Cardiac fibroblast (primary cell): ENCODE measurements at places on chromosomes 3 and 15.

DNA sequence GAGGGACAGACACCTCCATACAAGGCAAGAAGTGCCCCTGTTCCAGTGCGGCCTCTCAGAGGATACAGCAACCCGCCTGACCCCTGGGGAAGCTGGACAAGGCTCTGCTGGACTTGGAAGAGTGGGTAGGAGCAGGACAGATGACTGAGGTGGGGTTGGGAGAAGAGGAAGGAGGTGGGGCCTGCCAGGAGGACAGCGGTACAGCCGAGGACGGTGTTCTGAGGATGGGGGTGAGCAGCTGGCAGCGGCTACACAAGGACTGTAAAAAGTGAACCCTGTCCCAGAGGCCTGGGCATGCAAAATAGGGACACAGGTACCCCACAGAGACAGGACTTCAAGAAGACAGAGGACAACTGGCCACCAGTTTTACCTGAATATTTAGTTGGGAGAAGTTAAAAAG, 23.5 kb upstream of the ELP6 start:
- no peak for DNase-seq

DNA sequence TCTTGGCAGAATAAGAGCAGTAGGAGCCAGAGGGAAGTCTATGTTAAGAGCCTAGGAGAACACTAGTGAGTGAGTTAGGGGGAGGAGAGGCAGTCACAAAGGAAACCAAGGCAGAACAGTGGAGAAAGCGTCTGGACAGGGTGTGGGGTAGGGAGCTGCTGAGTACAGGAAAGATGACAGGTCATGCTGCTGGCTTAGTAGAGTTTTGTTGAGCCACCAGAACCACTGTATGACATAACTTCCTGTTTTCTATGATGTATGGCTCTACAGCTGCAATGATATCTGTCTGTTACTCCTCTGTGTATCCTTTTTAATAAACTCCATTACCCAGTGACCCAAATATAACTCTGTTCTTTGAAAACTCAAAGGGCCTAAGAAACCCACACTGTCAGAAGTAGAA, 10.6 kb upstream of the STT3B start:
- DNase-seq: no peak

DNA sequence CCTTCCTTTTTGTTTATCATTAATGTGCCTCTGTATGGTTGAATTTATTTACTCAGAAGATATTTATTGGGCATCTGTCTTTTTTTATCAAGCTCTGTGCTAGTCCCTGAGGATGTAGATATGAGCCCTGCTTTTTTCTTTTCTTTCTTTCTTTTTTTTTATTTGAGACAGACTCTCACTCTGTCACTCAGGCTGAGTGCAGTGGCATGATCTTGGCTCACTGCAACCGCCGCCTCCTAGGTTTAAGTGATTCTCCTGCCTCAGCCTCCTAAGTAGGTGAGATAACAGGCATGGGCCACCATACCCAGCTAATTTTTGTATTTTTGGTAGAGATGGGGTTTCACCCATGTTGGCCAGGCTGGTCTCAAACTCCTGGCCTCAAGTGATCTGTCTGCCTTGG, 58.5 kb downstream of the MBNL1 start:
- no peak for DNase-seq

GRCh38 chr3:123448536-123449101, at the start of gene ADCY5:
ADCY5 (minus strand) TSS chr3:123449090; CDS start chr3:123448545, 545 bp downstream.
- no peak for DNase-seq

DNA sequence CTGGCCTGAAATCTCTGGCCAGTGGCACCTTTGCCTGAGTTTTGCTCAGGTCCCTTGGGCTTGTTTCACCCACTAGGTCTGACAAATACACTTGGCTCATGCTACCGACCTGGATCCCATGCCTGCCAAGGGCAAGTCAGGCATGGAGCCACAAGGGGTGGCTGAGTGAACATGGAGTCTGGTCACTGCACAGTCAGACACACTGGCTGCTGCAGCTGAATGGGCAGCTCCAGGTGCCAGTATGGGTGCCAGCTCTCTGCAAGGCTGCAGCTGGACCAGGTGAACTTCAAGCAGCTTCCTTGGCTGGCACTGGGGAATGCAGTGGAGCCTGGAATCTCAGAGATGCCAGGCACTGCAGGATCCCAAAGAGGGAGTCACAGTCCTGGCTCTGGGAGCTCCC, 170.3 kb downstream of the NECTIN3 start:
- no peak for DNase-seq

DNA sequence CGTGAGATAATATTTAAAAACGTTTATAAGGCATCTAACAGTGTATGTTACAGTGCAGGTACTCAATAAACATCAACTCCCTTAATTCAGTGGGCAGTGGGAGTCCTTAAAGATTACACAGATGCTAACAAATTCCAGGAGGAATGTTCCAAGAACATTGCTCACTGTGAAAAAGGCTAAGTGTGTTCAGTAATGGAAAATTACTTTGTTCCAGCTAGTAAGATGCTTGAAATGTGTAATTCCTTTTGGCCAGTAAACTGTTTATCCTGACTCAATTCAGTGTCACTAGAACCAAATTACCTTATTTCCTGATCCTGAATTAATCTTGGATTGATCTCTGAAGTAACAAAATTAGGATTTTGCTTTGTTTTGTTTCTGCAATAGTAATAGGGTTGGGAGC, 54.2 kb upstream of the SEMA6D start:
- no peak for DNase-seq

DNA sequence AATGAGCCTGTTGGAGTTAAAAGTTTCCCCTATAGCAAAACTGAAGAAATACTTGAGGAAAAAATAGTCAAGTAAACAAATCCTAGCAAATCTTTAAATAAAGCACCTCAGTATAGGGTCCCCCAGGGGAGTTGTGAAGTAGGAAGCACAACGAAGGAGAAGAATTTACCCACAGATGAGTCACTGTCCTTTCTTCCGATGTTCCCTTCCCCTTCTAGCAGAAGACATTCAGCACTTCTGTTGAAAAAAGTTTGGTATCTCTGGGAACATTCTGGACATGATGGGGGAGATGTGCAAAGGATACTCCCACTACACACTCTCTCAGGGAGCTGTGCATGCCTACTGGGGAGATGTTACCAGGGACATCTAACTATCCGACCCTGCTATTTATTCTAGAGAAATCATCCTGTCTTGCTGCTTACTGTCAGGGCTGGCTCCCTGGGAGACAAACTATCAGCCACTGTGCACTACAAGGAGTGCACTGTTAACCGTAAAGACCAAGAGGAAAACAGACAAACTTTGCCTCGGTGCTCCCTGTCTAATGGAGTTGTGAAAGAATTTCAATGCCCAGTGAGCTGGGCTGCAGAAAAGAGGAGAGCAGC, 93.8 kb downstream of the RFTN1 start:
- peak; percentile 50 for DNase-seq

GRCh38 chr3:101807888-101808287, 28.9 kb downstream of the NXPE3 start:
- DNase-seq: no peak

GRCh38 chr15:60840703-60841411, 361.9 kb upstream of the ICE2 start:
- DNase-seq: no peak

- peak; percentile 97 for DNase-seq
Observed at GRCh38 chr3:78919021-78919755, 848.6 kb downstream of the ROBO1 start.

DNA sequence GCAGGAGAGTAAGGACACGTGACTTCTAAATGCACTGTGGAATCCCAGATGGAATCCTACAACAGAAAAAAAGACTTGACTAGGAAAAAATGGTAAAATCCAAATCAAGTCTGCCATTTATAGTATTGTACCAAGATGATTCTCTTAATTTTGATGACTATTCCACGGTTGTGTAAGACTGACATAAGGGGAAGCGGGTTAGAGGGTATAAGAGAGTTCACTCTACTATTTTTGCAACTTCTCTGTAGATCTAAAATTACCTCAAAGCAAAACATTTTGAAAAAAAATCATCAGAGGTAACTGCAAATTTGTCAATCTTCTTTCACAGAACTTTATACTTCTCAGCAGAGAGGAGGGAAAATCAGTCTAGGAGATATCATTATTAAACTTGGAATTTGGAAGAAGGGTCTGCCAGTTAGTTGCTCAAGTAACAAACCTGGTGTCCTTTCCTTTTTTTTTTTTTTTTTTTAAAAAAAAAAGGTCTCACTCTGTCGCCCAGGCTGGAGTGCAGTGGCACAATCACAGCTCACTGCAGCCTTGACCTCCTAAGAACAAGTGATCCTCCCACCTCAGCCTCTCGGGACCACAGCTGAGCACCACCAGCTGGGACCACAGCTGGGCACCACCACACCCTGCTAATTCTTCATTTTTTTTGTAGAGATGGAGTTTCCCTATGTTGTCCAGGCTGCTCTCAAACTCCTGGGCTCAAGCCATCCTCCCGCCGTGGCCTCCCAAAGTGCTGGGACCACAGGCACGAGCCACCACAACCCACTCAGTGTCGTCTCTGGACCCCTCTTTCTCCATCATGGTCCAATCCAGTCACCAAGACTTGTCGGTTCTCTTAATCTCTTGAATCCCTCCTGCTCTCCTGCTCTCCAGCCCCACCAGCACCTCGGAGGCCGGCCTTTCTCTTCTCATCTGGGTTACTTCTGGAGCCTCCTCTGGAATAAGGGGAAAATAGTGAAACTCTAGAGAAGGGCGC, 14.9 kb upstream of the HES1 start:
- no peak for DNase-seq

DNA sequence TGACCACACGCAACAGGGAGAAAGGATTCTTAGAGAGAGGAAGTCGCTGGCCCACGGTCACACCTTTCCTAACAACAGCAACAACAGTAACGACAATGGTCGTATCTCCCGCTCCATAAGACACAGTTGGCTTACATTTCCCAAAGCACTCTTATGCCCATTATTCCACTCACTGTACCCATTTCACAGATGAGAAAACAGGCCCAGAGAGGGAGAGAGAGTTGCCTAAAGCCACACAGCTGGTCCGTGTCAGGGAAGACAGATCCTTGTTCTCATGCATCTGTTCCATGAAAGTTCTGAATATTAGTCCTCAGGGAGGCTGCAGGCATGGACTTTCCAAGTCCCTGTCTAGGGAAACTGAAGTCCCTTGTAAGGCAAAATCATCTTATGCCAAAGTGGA, 42.0 kb upstream of the ATP2B2 start:
- DNase-seq: no peak

- DNase-seq: no peak
Observed at GRCh38 chr3:23067116-23067515, 136.0 kb upstream of the UBE2E2 start.

DNA sequence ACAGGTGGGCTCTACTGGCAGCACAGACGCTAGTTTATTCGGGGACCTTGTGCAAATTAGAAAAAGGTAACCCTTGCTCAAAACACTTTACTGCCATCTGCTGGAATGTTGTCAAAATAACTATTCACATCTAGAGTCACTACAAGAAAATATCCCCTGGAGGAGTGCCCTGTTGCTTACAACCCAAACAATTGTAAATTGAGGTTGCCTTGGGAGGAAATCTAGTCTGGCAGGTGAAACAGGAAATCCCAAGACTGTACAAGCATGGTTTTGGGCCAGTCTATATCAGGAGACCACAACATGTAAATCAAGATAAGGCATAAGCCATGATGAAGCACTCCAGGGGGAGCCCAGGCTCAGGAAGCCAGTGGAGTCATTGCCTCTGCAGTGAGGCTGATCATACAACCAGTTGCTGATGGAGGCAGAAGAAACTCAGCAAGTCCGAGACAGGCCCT, 136.8 kb upstream of the ACP3 start:
- peak; percentile 79 for DNase-seq

GRCh38 chr3:157639756-157640426, 136.7 kb upstream of the VEPH1 start:
- no peak for DNase-seq

DNA sequence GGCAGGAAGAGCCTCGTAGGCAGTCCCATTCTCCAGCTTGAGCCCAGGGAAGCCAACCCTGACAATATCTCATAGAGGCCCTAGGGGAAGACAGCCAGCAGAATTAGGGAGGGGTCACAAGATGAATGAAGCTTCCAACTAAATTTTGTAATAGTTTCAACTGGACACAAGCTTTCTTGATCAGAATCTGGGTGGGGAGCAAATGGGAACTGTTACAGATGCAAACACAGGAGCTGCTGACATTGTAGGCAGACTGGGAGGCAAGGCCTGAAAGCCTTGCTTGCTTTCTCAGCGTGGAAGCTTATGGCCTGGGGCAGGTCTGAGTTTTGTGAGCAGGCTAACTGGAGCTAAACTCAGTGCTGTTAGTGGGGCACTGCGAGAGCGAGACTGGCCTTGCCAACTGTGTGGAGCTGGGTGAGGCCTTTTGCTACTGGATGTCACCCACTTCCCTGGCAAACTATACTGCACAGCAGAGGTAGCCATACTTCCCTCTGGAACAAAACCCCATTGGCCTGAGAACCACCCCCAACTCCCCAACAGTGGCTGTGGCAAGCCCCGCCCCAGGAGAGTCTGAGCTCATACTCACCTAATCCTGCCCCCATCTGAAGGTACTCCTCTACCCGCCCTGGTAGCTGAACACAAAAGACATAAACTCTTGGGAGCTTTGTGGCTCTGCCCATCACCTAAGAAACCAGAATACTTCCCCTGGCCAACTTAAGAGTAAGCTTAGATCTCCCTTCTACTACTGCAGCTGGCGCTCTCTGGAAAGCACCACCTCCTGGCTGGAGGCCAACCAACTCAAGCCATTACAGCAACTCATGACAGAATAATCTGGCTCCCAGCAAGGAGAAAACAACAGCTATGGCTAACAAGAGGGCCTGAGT, 42.9 kb downstream of the CFAP20DC start:
- peak; percentile 76 for DNase-seq
